Karpas-422 (cell line): ENCODE measurements at places on chromosomes 12 and 14. TPM values are rescaled to one million over a fixed set of nuclear protein-coding genes. Genes with fewer than 3 reads are reported as not detected.

The PPP1R1A gene
- total RNA-seq: not detected in 2 replicates

GRCh38 chr12:127781336-127781735 is 485.6 kb upstream of the TMEM132C start:
- DNase-seq: no peak

DNA sequence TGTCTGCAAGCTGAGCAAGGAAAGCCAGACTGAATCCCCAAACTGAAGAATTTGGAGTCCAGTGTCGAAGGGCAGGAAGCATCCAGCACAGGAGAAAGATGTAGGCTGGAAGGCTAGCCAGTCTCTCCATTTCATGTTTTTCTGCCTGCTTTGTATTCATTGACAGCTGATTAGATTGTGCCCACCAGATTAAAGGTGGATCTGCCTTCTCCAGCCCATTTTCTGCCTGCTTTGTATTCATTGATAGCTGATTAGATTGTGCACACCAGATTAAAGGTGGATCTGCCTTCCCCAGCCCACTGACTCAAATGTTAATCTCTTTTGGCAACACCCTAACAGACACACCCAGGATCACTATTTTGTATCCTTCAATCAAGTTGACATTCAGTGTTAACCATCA is 85.3 kb downstream of the PLBD1 start:
- no peak for DNase-seq

The WSCD2 gene
- not detected in 2 replicates for total RNA-seq

- DNase-seq: no peak
These were observed 444.7 kb upstream of the FBXO33 start for GRCh38 chr14:39876916-39877315.

DNA sequence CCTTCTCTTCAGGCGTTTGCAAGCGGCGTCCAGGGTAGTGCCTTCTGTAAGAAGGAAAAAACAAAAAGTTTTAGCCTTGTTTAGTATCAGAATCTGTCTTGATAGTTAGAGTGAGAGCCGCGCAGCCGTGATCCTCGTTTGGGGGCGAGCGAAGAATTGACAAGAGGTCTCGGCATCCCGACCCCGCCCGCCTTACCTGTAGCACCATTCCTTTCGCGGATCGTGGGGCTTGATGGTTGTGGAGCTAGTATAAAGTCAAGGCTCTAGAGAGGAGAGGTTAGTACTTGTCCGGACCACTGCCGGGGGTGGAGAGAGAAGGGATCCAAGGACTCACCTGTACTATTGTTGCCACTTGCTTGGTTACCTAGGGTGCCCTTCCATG is 494 bp downstream of the TMTC3 start:
- DNase-seq: no peak

The CMA1 gene
- total RNA-seq: not detected in 2 replicates
